ENCODE measurements at places on chromosomes 1 and 21.

GRCh38 chr1:201371276-201371675, 6.2 kb downstream of the TNNT2 start:
- no peak for DNase-seq

GRCh38 chr1:205512059-205513045, 7.9 kb downstream of the CDK18 start:
- DNase-seq, result no peak

- no peak for DNase-seq
These were observed 33.4 kb downstream of the HMCN1 start for GRCh38 chr1:185767508-185768120.

DNA sequence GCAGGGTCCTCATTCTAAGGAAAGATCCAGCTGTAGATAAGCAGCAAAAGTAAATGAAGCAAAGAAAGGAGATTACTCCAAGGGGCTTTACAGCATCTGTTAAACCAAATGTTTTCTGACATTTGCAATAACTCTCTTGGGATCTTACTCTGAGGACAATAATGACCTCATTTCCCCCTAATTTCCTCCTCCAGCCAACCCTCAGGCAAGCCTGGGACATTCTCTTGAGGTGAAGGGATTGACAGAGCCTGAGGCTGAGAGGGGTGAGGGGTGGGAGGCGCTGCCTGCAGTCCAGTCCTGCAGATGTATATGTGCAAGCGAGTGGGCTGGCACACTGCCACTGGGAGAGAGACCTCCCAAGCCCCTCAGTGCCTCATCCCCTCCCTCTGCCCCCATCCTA, 40.5 kb upstream of the NEK2 start:
- no peak for DNase-seq

DNA sequence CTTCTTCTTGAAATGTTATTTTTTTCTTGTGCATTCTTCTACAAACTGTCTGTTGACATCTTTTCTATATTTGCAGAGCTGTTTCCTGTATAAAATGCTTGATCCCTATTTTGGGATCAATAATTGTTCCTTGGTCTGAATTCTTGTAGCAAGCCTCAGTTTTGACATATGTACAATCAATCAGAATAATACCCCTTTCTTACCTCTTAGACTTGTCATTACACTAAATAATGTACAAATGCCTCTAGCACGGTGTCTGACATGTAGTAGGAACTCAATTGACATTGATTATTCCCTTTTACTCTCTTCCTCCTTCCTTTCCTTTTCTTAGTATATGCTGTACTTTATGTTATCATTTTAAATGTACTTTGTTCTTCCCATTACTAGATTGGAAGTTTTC, 25.2 kb downstream of the RWDD3 start:
- no peak for DNase-seq

- DNase-seq, result no peak
These were observed 50.1 kb upstream of the RWDD3 start for GRCh38 chr1:95183952-95184351.

DNA sequence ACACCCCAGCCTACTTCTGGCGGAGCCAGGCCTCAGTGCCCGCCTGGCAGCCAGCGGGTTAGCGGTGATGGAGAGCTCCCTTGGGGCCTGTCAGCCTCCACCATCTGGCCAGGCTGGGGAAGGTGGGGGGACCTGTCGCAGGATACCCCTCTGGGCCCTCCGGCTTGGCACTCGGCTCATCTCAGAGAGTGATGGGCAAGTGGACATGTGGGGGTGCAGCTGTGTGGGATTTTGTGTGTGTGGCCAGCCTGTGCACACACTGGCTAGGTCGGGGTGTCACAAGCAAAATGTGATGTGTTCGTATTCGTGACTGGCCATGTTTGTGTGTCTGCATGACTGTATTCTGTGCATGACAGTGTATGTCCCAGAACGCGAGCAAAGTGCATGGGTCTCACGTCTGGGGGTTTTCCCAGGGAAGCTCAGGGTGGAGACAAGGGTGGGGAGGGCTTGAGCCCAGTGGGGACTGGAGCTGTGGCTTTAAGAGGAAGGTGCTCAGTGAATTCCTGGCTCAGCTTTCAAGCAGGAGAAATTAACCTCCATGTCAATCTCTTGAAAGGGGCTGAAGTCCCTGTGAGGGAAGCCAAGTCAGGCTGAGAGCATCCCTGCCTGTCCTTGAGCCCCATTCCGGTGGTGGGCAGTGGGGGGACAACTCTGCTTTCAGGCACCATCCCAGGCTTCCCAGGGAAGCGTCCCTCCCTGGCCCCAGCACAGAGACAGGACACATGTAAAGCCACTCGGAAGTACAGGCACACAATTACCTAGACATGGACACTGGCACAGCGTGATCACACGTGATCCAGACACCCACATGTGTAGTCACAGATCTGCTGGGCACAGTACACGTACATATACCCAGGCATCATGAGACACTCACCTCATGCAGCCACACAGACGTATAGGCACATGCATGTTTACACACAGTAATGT, 21.1 kb upstream of the ADGRB2 start:
- DNase-seq, result no peak

DNA sequence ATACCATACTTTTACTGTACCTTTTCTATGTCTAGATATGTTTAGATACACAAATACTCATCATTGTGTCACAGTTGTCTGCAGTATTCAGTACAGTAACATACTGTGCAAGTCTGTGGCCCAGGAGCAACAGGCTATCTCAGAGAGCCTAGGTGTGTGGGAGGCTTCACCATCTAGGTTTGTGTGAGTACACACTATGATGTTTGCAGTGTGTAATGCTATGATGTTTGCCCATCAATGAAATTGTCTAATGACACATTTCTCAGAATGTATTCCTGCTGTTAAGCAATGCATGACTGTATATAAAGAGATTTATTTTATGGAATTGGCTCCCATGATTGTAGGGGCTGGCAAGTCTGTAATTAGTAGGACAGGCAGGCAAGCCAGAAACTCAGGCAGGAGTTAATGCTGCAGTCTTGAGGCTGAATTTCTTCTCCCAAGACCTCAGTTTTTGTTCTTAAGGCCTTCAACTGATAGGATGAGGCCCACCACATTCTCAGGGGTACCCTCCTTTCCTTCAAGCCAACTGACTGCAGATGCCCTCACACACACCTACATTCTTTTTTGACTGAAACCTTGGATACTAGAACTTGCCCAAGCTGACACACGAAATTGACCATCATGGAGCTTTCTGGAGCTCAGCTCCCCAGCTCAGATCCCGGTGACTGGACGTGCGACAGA, 7.7 kb upstream of the AGTRAP start:
- no peak for DNase-seq

GRCh38 chr1:9539829-9540550, 725 bp downstream of the SLC25A33 start:
- DNase-seq, result peak; percentile 54

DNA sequence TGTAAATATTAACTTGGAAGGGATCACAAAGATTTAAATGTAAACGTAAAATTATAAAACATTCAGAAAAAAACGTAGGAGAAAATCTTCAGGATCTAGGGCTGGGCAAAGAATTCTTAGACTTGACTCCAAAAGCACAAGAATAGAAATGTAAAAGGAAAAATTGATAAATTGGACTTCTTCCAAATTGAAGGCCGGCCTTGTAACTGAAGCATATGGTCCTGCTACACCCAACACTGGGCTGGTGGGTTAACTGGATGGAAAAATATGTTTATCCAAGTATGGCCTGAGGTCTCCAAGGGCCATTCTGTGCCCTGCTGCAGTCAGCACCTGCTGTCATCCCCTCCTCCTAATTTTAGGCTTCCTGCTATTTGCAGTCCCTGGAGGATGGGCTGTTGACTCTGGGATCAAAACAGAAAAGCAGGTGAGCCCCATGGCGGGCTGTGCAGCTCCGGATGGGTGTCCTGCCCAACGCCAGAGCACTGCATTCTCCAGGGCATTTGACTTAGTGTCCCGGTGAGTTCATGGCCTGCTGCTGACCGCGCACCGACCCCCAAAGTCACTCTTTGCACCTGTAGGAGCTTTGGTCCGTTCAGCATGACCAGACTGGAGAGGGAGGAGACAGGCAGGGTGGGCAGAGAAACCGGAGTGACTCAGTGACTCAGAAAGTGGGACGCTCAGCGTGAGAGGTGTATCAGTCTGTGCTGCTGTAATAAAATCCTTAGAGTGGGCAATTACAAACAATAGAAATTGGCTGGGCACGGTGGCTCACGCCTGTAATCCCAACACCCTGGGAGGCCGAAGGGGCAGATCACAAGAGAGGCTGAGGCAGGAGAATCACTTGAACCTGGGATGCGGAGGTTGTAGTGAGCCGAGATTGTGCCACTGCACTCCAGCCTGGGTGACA, 6.1 kb upstream of the AIRE start:
- DNase-seq, result no peak

All from HEK293T (cell line).